ENCODE measurements at places on chromosomes 2 and 18. TPM values are rescaled to one million over a fixed set of nuclear protein-coding genes. Genes with fewer than 3 reads are reported as not detected.

DNA sequence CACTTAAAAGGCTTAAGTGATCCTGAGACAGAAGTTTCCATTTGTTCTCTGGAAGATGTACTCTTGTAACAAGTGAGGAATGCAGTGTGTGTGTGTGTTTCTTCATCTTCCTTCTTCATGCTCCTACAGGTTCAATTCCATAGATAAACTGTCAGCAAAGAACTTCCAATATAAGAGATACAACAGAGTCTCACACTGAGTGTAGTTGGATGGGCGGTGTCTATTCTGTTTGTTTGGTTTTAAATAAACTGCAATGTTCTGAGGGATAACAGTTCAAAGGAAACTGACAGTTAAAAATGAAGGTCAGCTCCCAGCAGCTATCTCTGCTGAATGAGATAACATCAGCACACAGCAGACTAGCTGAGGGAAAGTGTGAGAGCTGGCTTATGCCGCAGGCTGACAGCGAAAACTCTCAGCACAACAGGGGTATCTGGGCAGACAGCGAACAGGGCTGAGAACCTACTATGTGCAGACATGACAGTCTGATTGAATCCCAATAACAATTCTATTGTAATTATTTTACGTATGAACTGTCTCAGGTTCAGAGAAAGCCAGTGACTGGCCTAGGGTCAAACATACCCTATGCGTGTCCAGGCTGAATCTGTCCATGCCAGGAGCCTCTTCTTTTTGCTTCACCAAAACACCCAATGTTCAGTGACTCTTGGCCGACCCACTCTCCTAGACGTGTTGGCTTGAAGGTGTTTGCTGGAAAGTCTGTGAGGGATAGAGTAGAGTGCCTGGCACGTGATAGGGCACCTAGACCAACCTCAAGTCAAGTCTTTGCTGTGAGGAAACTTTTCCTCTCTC lies 201.9 kb upstream of the TRIB2 start:
- peak; percentile 63 for DNase-seq

GRCh38 chr18:47680488-47680887 lies 250.0 kb downstream of the SMAD2 start:
- no peak for DNase-seq

GRCh38 chr18:10482985-10483949 lies 28.8 kb downstream of the APCDD1 start:
- no peak for DNase-seq

DNA sequence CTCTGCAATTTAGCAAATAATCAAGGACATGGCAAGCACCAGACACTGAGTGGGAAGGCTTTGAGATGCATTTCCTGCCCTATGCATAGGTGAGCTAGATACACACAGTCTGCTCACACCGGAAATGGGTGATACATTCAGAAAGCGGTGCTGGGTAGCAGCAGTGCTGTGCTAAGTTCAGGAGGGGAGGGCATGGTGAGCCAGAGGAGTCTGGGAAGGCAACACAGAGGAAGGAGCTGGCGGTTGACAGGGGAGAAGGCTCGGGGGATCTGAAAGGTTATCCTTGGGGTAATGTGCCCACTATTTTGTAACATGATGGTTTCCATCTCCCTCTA lies 57.4 kb upstream of the EPAS1 start:
- peak; percentile 64 for DNase-seq

- DNase-seq: no peak
These were observed 84.3 kb downstream of the FANCL start for GRCh38 chr2:58156780-58157179.

GRCh38 chr2:27754138-27754588 lies 17.4 kb upstream of the MRPL33 start:
- peak; percentile 51 for DNase-seq

DNA sequence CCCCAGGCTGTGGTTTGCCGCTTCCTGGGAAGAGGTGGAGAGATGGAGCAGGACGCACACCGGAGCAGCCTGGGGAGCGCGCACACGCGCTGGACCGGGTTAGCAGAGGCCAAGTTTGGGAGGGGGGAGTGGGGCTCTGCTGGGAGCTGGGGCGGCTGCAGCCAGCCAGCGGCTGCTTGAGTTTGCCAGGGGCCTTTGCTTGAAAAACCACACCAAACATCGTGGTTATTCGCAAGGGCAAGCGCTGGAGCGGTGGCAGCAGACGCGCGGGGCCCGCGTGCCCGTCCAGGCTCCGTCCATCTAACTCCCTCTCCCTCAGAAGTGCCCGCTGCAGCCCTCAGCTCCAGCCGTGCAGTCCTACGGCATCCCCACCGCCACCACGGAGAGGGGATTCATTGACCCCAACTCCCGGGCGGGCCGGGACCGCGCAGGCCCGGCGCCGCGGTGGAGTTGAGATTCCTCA lies 4.6 kb downstream of the PTGR3 start:
- DNase-seq: no peak

GRCh38 chr2:37583867-37584266 lies 87.6 kb downstream of the CDC42EP3 start:
- DNase-seq: no peak

DNA sequence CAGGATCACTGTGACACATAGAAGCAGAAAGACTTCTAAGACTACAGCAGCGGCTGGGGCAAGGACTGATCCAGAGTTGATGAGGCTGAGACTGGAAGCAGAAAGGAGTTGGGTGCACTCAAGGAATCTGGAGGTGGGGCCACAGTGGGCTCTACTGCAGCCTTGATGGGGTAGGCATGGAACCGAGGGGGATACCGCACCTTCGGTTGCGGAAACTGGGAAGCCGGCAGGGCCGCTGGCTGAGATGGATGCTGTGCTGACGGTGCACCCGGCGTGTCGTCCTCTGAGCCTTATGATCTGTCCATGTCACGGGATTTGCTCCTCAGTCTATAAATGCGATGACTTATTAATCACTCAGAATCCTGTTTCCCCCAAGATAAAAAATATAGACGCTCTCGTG lies 473.5 kb upstream of the MYT1L start:
- DNase-seq: no peak

GRCh38 chr2:224836263-224836662 lies 120.1 kb upstream of the CCDC195 start:
- no peak for DNase-seq

- DNase-seq: no peak
These were observed 129.7 kb upstream of the OSR1 start for GRCh38 chr2:19488009-19488691.

- no peak for DNase-seq
These were observed 8.2 kb upstream of the ALPI start for GRCh38 chr2:232447638-232448303.

DNA sequence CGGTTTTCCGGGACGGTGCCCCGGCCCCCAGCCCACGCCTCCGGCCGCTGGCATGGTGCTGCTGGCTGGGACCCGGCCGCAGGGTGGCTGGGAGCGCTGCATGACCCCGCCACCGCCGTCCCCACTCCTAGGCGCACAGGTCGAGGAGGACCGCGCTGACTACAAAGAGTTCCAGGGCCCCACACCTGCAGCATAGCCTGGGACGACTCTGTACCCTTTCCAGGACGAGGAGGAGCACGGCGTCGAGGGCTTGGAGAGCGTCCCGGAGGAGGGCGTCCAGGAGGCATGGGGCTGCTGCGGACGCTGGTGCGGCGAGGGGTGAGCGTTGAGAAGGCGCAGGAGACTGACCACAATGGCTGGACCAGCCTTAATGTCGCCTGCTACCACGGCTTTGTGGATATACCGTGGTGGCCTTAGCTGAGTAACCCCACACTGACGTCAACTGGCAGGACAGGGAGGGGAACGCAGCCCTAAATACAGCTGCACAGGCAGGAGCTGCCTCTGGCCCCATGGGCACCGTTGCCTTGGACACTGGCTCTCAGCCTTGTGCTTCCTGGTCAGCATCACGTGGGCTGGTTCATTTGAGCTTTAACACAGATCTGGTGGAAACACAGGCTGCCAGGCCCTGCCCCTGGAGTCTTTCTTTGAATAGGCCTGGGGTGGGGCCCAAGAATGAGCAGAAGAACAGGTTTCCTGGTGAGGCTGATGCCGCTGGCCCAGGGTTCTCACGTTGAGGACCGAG lies 40.9 kb upstream of the TRIM43B start:
- no peak for DNase-seq

- DNase-seq: no peak
These were observed 108.5 kb upstream of the COL5A2 start for GRCh38 chr2:189287982-189288521.

- DNase-seq: peak; percentile 41
These were observed 40.0 kb downstream of the ICA1L start for GRCh38 chr2:202831242-202832220.

- no peak for DNase-seq
These were observed 6.5 kb upstream of the KCNG2 start for GRCh38 chr18:79790996-79791972.

DNA sequence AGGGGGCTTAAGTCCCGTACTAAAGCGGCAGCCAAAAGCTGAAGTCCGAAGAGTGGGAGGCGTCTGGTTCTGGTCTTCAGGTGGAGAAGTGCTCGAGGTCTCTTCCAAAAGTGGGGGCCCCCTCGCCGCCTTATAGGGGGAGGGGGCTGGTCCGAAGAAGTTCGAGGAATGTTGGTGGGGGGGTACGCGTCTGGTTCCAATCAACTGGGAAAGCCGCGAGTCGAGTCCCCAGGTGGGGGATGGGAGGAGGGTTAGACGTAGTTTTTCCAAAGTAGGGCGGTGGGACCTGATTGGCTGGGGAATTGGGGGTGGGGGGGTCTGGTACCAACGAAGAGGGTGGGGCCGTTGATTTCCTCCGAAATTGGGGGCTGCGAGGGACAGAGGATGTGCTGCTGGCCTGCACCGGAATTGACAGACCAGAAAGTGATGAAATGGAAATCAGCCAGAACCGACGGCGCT lies 594 bp downstream of the ITM2C start:
- peak; percentile 36 for DNase-seq

The LRP1B gene
- not detected for total RNA-seq

The CFC1B gene
- total RNA-seq: not detected

The KCNK3 gene
- total RNA-seq: not detected

The KCNG2 gene
- not detected for total RNA-seq

The SGPP2 gene
- 0.73 TPM for total RNA-seq

The CCDC141 gene
- total RNA-seq: 28.2 TPM

The PCBP1 gene
- total RNA-seq: 255 TPM

Measured in CD8-positive, alpha-beta T cell (primary cell).